ENCODE measurements at places on chromosomes 6 and 20.

GRCh38 chr6:43969158-43969981 is 157.9 kb downstream of the MRPL14 start:
- DNase-seq: no peak

- no peak for DNase-seq
These were observed 220.2 kb downstream of the ATXN1 start for GRCh38 chr6:16540804-16541752.

- DNase-seq: no peak
These were observed 79.5 kb upstream of the TCF21 start for GRCh38 chr6:133809406-133809805.

DNA sequence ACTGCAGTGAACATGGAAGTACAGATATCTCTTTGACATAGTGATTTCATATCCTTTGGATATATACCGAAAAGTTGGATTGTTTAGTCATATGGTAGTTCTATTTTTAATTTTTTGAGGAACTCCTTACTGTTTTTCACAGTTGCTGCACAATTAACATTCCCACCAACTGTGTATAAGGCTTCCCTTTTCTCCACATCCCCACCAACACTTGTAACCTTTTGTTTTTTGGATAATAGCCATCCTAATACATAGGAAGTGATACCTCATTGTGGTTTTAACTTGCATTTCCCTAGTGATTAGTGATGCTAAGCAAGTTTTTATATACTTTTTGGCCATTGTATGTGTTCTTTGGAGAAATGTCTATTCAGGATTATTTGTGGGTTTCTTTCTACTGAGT is 45.1 kb upstream of the TENT5A start:
- no peak for DNase-seq

- DNase-seq: no peak
These were observed 295.9 kb upstream of the CDH4 start for GRCh38 chr20:60956194-60956593.

DNA sequence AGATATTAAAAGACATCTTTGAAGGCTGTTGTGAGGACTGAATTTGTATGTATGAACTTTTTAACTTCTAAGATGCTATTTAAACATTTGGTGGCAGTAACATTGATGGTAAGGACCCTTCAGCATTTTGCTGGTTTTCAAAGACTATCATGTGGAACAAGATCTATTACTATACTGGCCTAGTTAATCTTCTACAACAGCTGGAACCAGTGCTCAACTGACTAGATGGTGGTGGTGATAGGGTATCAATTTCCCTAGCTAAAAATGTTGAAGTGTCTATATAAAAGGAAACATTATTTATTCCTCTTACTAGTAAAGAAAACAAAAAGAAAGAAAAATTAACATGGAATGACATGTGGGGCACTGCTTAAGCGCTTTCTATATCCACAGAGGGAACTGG is 195.7 kb downstream of the TASP1 start:
- no peak for DNase-seq

DNA sequence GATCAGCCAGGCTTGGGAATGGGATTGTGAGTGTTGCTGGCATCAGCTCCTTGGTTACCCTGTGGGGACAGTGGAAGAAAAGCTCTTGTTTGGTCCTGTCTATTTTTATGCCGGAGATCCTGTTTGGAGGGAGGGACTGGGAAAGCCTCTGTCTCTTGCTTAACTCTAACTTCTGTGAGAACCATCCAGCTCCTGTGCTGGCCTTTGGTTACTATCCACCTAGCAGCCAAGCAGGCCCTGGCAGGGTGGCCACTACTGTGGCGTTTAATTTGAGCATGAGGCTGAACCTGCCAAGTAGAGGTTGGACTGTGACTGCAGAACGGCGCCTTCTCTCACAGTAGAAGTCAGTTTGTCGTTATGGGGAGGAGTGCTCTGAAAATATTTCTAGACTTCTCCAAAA is 193.3 kb downstream of the UTRN start:
- no peak for DNase-seq

- DNase-seq: no peak
These were observed 378.7 kb upstream of the HSF2 start for GRCh38 chr6:122020588-122021264.

DNA sequence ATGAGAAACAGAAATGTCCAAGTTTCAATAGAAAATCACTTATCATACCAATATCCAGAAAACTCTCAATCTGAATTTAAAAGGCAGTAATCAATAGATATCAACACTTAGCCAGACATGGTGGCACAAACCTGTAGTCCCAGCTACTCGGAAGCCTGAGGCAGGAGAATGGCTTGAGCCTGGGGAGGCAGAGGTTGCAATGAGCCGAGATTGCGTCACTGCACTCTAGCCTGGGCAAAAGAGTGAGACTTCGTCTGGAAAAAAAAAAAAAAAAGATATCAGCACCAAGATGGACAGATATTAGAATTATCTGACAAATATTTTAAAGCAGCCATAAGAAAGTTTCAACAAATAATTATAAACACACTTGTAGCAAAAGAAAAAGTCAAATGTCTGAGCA is 47.0 kb downstream of the TCP11 start:
- no peak for DNase-seq

GRCh38 chr20:4036351-4036750 is 21.0 kb upstream of the RNF24 start:
- DNase-seq: no peak

DNA sequence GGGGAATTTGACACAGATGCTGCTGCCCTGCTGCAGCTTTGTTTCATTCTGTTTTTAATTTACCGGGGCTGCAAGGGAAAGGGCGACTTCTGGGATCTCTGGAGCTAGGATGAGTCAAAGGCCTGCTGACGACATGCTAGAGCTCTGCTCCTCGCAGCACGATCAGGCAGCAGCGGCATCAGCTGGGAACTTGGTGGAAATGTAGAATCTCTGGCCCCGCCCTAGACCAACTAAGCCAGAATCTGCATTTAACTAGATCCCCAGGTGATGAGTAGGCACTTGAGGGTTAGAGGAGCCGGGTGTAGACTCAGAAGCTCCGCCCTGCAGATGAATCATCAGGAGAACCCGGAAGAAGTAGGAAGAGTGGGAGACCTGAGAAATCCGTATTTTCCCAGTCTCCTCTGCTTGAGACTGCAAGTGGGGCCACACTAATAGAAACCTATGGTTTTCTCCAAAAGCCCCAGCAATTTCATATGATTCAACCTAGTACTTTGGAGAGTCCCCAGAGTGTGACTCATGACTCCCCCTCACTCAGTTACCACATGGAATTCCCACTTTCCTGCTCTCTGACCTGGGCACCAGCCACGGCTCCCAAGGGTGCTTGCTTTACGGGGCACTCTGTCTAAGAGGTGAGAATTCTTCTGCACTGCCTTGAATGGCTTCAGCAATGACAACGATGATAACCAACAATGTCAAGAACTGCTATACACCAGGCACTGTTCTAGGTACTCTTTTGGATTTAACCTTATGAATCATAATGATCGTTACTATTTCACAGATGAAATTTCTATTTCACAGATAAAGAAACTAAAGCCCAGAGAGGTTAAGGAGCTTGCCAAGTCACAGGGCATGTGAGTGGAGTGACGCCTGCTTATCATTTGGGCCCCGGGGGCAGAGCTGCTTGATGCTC is 18.1 kb downstream of the TUBB2B start:
- DNase-seq: no peak

DNA sequence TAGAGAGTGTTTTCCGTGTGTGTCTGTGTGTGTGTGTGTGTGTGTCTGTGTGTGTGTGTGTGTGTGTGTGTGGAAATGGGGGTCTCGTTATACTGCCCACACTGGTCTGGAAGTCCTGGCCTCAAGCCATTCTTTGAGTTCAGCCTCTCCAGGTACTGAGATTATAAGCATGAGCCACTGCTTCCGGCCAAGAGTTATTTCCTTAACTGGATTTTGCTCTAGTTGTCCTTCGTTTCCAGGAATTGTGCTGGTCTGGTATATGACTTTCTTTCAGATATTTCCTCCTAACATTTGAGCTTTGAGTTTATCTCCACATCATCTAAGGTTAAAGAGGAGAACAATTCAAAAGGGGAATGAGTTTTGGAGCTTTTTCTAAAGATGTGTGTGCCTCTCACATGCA is 124.8 kb downstream of the SH3BGRL2 start:
- DNase-seq: no peak

- DNase-seq: no peak
These were observed 2.0 kb upstream of the TRMT11 start for GRCh38 chr6:125984311-125984710.

- DNase-seq: no peak
These were observed 44.6 kb downstream of the SSR1 start for GRCh38 chr6:7268362-7268761.

GRCh38 chr6:21772884-21773575 is 179.5 kb downstream of the SOX4 start:
- no peak for DNase-seq

DNA sequence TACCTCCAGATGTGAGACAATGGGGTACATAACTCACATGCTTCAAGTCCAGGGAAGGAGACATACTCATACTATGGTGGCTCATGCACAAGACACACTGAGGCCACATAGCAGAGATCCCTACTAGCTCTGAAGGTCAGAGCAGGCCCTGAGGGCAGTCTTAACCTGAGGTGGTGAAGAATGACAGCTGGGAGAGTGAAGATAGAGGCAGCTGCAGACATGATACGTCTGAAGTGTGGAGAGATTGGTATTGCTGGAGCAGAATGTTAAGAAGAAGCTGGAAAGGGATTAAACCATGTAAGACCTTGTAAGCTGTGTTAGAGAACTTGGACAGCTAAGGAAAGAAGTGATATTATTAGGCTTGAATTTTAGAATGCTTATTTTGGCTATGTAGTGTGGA is 32.9 kb downstream of the PGM3 start:
- no peak for DNase-seq

GRCh38 chr20:34831936-34832335 is 6.5 kb upstream of the NCOA6 start:
- DNase-seq: no peak

DNA sequence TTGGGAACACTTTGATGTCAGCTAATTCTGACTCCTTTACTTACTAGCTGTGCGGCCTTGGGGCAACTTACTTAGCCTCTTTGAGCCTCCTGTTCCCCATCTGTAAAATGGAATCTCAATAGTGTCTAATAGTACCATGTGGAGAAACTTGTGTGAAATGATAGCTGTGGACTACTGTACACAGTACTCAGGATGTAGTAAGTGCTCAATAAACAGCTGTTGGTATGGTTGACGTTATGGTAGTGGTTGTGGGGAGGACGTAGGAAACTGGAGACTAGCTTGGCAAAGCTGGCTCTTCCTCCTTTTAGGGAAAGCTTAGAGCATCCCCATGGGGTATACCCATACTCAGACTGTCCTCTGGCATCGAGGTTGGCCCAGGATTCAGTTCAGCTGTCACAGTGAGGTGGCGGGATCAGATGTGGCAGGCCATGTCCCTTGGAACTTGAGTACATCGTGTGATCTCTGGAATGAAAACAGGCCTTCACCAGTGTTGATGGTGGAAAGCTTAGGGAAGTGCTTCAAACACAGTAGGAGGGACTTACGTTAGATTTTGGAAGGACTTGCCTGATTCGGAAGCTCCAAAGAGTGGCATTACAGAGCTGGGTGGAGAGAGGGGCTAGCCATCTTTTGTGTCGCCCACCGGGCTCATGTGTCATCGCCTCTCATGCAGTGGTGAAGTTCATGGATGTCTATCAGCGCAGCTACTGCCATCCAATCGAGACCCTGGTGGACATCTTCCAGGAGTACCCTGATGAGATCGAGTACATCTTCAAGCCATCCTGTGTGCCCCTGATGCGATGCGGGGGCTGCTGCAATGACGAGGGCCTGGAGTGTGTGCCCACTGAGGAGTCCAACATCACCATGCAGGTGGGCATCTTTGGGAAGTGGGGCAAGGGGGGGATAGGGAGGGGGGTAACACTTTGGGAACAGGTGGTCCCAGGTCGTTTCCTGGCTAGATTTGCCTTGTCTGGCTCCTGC is 7.1 kb downstream of the VEGFA start:
- DNase-seq: no peak

- no peak for DNase-seq
These were observed 42.3 kb downstream of the NINL start for GRCh38 chr20:25543068-25543467.

DNA sequence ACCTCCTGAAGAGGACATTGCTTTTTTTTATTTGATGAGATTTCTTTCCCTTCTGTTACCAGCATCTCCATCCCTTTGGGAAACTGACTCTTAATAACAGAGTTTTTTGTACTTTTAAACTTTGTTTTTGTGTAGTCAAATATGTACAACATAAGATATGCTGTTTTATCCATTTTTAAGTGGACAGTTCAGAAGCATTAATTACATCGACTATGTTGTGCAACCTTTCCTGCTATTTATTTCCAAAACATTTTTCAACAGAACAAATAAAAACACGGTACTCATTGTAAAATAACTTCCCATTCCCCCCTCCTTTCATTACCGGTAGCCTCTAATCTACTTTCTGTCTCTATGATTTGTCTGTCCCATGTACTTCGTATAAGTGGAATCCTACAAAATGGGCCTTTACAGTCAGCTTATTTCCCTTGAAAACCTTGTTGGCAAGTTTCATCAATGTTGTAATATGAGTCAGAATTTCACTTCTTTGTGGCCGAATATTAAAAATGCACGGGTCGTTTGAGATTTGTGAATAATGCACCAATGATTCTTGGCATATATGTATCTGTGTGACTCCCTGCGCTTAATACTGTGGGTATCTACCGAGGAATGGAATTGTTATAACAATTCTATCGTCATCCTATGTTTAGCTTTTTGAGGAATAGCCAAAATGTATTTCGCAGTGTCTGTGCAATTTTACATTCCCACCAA is 11.1 kb upstream of the RIPK1 start:
- no peak for DNase-seq

- no peak for DNase-seq
These were observed 207.6 kb downstream of the TBC1D7 start for GRCh38 chr6:13120483-13121482.

DNA sequence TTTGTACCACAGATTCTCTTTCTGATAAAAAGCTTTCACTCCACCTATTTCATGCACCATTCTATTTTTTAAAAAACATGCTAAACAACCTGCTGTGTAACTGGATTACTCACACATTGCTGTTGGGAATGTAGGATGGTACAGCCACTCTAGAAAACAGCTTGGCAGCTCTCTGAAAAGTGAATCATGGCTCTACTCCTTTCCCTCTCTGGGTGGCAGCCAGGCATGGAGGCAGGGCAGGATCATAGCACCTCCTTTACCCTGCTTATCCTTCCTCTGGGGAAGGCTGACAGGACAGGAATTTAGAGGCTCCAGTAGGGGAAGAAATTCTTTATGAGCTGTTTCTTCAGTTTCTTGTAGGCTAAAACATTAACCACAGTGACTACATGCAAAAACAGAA is 6.7 kb upstream of the VNN2 start:
- no peak for DNase-seq
